ENCODE measurements at places on chromosomes 13 and 19.

- no peak for DNase-seq
Measured at GRCh38 chr13:102682211-102682610, 12.6 kb downstream of the METTL21C start.

GRCh38 chr19:1082165-1082927 is 12.8 kb downstream of the POLR2E start:
- peak; percentile 83 for DNase-seq

DNA sequence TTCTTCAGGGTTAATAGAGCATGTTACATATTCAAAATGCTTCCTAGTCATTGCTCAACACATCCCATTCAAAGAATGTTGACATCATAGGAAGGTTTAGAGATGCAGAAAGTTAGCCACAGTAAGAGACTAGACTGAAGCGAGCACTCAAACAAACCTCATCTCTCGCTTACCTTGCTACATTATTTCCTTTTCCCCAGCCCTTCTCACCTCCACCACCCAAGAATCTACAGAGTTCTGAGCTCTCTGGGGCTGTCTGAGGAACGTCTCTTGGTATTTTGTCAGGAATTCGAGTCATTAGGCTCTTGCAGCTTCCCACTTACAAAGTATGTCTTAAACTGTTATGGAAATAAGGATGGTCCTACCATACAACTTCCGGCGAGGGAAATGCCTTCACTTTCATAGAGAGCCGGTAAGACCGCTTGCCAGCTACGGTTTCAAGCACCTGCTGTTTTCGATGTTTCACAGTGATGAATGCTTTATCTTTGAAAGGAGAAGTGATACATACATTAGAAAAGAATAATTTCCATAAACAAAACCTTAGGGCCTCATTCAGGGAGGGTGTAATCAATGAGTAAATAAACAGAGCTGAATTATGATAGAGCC is 65.1 kb downstream of the FLT1 start:
- peak; percentile 46 for DNase-seq

DNA sequence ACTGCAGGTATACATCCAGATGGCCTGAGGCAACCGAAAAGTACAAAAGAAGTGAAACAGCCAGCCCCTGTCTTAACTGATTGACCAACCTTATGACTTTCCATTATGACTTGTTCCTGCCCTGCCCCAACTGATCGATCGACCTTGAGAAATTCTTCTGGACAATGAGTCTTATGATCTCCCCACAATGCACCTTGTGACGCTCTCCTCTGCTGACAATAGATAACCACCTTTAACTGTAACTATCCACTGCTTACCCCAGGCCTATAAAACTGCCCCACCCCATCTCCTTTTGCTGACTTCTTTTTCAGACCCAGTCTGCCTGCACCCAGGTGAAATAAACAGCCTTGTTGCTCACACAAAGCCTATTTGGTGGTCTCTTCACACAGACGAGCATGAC is 11.2 kb downstream of the ZNF83 start:
- DNase-seq: no peak

- no peak for DNase-seq
Measured at GRCh38 chr19:17303940-17304267, 679 bp upstream of the ABHD8 start.

GRCh38 chr13:79470666-79471065 is 10.3 kb upstream of the NDFIP2 start:
- no peak for DNase-seq

GRCh38 chr19:45069056-45069455 is 7.2 kb downstream of the ZNF296 start:
- DNase-seq: no peak

DNA sequence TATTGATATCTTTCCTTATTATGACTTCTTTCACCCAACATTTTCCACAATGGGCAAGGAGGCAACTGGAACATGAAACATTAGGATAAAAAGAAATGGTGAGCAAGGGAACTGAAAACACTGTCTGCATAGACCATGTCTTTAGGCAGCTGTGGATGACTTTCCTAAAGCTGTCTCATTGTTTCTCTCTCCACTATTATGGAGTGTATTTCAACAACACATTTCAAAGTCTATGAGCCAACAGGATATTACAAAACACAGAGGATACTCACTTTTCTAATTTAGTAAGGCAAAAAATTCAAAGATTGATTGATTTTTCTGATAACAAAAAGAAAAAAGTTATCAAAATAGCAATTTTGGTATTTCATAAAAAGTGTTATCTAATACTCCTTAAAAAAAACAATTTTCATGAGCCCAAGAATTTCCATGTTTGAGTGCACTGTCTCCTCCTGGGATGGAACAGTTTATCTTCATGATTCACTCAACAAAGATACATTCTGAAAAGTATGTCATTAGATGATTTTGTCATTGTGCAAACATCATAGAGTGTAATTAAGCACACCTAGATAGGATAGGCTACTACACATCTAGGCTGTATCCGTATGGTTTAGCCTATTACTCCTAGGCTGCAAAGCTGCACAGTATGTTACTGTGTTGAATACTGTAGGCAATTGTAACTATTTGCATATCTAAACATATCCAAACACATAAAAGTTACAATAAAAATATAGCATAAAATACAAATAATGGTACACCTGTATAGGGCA is 1568.4 kb downstream of the SLITRK5 start:
- no peak for DNase-seq

DNA sequence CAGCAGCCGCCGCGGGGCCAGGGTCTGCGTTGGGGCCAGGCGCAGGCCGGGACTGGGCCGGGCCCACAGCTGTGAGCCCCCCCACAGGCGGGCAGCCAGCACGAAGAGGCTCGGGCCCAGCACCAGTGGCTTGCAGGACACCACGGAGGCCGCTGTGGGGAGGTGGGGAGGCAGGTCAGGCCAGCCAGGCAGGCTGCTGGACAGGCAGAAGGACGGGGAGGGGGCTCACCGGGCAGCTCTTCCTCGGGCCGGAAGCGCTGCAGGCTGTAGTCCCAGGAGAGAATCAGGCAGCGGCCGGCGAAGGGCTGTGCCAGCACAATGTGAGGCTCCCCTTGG is 8.3 kb downstream of the LGI4 start:
- no peak for DNase-seq

DNA sequence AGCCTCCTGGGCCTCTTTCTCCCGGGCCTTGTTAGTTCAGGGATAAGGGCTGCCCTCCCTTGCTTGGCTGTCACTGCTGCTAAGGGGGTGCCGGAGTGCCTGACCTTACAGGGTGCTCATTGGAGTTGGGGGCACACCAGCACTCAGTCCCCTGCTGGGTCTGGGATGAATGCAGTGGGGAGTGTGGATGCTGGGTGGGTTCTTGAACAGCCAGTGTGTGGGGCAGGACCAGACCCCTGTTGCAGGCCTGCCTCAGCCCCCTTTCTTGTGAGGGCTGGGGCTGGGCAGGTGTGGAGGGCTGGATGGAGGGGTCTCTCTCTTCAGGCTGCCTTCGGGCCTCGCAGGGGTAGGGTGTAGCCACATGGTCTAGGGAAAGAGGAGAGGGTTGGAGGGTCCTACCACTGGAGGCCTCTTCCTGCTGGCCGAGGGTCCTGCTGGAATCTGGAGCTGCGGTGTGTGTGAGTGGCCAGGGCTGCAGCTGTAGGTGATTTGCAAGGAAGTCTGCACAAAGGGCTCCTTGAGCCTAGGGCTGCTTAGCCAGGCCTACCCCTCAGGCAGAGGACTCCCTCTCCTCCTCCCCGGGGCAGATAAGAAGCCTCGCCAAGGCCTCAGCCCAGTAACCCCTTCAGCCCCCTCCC is 3.2 kb downstream of the CEBPA start:
- no peak for DNase-seq

GRCh38 chr19:32558607-32559228 is 22.3 kb upstream of the PDCD5 start:
- DNase-seq: no peak

DNA sequence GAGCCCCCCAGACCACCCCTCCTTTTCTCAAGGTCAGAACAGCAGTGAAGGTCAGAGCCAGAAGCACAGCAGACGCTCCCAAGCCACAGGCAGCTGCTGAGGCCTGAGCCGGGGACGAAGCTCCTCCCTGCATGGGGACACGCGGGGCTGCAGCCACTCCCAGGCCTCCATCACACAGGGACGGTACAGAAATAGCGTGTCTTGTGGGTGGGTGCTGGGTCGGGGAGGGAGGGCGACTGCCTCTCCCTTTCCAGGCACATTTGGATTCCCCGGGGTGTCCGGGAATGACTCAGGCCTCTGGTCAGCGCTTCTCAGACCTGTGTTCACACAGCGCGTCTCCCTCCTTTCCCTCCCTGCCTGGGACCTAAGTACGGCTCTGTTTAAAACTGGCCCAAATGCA is 33.2 kb downstream of the RASA3 start:
- peak; percentile 79 for DNase-seq

DNA sequence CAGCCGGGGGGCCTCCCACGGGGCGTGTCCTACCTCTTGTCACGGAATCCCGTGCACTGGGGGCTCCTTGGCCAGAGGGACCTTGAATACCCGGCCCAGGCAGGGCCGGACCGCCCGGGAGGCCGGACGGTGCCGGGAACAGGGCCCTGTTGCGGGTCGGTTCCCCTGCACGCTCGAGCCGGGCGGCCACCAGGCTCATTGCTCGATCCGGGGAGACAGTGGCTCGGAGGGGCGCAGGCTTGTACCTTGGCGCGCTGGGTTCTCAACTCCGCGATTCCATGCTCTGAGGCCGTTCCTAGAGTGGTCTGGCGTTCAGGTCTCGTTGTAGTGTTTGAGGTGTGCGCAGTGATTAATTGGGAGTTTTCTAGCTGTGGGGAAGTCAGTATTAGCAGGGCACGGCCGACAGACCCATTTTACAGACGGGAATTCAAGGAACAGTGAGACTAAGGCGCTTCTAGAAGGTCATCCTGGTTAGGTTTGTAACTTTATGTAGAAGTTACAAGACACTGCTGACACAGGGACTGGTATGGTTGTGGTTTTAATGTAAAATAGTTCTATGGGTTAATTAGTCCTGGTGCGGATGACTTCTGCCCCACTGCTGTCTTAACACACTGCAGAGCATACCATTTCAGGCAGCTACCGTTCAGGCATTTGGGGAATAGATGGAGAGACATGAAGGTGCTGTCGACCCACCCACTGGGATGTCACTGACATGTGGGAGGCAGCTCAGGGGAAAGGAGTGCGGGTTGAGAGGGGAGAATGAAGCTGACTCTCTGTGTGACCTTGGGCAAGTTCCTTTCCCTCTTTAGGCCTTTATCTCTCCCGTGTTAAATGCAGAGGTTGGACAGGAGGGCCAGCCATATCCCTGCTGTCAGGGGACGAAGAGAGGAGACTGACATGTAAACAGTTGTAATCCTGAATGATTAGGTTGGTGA is 592 bp downstream of the CLPTM1 start:
- DNase-seq: no peak

DNA sequence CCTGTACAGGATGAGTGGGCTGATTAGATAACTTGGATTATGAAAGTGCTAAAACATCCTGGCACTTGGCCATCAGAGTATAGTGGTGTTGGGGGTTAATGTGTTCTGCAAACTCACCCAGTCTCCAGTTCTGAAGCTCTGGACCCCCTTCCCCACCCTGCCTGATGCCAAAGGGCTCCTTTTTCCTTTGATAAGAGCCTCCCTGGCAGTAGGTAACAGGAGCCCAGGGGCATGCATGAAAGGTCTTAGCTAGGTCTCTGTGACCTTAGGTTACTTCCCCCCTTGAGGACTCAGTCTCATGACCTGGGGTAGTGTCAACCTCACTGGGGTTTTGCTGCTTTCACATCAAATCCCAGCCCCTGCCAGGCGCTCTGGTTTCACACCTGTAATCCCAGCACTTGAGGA is 2.5 kb downstream of the RPS28 start:
- DNase-seq: no peak

GRCh38 chr13:112908342-112908741 is 60.7 kb upstream of the MCF2L start:
- no peak for DNase-seq

DNA sequence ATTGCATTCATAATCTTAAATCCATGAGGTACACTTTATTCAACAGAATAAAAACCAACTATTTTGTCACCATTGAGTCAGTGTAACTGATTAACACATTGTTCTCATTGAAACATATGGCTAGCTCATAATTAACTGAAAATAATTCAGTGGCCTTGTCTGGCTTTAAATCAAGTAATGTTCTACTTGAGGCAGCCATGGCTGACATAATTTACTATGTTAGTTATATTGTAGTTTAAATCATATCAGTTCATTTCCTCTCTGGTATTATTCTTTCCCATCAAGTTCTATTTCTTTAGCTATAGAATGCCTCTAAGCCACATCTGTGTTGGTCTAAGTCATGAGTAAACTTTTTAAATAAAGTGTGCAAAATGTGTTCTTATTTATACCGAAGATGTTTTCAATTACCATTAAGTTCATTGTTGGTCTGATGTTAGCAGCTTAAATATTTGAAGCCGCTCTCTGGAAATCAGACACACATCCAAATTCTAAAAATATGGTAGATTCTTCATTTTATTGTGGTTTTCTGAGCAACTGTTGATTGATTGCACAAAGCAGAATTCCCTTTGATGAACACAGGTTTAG is 393.7 kb downstream of the GPC6 start:
- no peak for DNase-seq

- no peak for DNase-seq
Measured at GRCh38 chr19:52621376-52621775, 16.8 kb downstream of the ZNF83 start.

DNA sequence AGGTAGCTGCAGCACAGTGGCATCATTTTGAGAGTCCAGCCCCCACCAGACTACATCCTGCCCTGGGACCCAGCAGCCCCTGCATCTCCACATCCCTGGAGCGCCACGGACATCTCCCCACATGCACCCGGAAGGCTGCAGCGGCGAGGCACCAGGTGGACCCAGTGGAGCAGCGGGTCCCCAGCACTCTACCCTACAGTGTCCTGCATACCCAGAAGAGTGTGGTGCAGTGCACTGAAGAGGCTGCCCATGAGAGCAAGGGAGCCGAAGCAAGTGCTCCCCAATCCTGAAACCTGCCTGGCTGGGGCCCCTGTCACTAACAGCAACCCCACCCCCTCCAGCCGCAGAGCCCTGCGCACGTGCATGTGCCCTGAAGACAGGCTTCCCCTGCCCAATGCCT is 21.3 kb upstream of the SLC7A9 start:
- DNase-seq: no peak

DNA sequence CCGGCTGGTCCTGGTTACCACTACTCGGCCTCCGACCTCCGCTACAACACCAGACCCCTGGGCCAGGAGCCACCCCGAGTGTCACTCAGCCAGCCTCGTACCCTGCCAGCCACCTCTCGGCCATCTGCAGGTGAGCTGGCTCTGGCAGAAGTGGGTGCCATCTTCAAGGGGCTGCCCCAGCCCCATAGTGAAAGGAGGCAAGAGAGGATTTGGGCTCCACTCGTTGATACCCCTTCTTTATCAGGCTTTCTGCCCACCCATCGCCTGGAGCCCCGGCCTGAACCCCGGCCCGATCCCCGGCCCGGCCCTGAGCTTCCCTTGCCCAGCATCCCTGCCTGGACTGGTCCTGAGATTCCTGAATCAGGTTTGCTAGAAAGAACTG is 7.1 kb downstream of the LTBP4 start:
- DNase-seq: no peak

GRCh38 chr19:14566712-14567077 is 5.2 kb downstream of the NDUFB7 start:
- DNase-seq: no peak

GRCh38 chr19:52343548-52343947 is 7.5 kb downstream of the ZNF610 start:
- DNase-seq: peak; percentile 43

All from GM10248 (cell line).